Hepatocyte (in vitro differentiated cells): ENCODE measurements at places on chromosomes 5 and 9. TPM values are rescaled to one million over a fixed set of nuclear protein-coding genes. Genes with fewer than 3 reads are reported as not detected.

DNA sequence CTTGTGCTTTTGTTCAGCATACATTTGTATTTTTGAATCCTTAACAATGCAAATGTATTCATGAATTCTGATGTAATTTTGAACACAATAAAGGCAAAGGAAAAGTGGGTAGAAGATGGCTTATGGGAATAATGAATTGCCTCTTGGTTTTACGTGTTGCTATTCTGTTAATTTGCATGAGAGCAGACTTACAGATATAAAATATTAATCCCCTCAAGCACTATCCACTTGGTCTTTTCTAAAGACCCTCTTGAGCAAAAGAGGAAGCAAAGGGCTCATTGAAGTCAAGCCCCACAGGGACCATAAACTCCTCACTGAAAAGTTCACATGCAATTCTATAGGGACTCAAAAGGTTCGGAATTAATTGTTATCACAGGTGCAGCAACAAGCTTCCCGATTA lies 51.9 kb downstream of the OSTF1 start:
- no peaks in the 10 kb centered on the region for H3K4me1 ChIP-seq
- no peaks in the 10 kb centered on the region for H3K27me3 ChIP-seq
- no peaks in the 10 kb centered on the region for H3K36me3 ChIP-seq
- no peak for DNase-seq
- H3K4me3 ChIP-seq: no peak overlapping the region

DNA sequence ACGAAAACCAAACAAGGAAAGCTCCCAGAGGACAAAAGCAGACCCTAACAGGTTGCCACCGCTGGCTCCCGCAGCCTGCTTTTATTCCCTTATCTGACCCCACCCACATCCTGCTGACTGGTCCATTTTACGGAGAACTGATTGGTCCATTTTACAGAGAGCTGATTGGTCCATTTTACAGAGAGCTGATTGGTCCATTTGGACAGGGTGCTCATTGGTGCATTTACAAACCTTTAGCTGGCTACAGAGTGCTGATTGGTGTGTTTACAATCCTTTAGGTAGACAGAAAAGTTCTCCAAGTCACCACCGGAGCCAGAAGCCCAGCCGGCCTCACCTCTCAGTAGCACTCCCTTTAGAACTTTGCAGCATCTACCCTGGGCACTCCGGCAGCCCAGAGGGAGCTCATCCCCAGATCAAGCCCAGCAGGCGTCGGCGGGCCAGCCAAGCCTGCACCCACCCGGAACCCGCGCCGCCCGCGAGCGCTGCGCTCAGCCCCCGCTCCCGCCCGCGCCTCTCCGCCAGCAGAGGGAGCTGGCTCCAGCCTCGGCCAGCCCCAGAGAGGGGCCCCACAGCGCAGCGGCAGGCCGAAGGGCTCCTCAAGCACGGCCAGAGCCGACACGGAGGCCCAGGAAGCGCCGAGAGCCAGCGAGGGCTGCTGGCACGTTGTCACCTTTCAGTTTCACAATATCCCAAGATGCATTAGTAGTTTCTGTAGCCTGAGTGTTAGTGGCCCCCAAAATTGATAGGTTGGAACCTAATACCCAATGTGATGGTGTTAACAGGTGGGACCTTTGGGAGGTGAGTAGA lies 35.3 kb upstream of the CLPTM1L start:
- DNase-seq: peak; percentile 83
- H3K4me3 ChIP-seq: no peak overlapping the region
- no peaks in the 10 kb centered on the region for H3K27me3 ChIP-seq
- peak overlapping the region; percentile 28 for H3K27ac ChIP-seq

GRCh38 chr9:31119890-31120454 lies 1264.5 kb upstream of the ACO1 start:
- no peaks in the 10 kb centered on the region for H3K27me3 ChIP-seq
- H3K36me3 ChIP-seq: no peaks in the 10 kb centered on the region
- H3K27ac ChIP-seq: no peak overlapping the region
- H3K4me1 ChIP-seq: no peaks in the 10 kb centered on the region
- peak; percentile 44 for DNase-seq

DNA sequence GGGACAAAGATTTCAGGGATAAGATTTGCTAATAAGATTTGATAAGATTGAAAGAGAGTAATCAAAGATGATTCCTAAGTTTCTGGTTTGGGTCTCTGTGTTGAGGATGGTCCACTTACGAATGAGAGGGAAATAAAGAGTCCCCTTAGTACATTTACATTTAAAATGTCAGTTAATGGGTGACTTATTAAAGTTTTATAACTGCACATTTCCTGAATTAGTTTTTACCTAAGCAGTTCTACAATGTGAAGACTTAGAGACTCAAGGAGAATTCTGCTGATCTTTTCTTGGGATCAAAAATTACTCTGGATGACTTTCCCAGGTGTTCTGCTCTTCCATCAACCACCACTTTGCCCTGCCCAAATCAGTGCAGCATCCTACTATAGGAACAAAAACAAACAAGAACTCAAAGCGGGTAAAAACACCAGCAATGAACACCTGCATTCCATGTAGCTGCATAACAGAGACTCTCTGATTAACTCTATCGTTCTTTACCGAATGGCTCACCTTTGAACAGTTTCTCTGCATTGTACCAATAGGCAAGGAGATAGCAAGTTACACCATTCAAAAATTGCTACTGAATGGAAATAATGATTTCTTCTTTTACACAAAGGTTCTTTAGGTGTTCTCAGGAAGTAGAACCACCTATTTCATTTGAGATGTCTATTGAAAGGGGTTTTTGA lies 65.3 kb downstream of the PRLR start:
- peak overlapping the region; percentile 9 for H3K27ac ChIP-seq
- no peaks in the 10 kb centered on the region for H3K36me3 ChIP-seq
- no peaks in the 10 kb centered on the region for H3K27me3 ChIP-seq

- H3K4me3 ChIP-seq: no peak overlapping the region
- no peak overlapping the region for H3K27ac ChIP-seq
- H3K36me3 ChIP-seq: peaks cover 3% of the 10 kb centered on the region
- H3K4me1 ChIP-seq: peaks cover 7% of the 10 kb centered on the region
- DNase-seq: no peak
Measured at GRCh38 chr5:53782620-53783019, 222.2 kb downstream of the NDUFS4 start.

DNA sequence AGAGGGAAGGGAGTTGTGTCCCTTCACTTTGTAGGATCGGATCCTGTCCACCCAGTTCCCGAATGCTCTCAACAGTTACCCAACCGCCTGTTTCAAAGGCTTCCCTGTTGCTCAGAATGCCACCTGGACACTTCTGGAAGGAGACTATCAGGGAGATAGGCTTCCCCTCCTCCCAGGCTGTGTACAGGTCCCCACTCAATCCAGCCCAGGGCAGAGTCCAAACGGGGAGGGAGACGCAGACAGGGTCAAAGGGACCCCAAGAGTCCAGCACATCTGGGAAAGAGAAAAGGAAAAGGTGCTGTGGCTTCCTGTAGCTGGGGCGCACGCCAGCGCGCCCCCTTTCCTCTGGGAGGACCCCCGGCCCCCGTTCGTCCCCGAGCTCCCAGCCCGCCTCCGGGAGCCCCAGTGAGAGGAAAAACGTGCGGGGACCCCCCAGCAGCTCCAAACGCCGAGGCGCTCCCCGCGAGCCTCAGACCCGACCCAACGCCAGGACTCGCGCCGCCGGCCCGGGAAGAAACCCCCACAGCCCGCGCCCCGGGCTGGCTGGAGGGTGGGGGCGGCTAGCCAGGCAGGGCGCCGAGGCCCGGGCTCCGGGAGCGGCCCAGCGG lies 640 bp downstream of the SURF4 start:
- H3K4me1 ChIP-seq: peaks cover 26% of the 10 kb centered on the region
- H3K27ac ChIP-seq: peak overlapping the region; percentile 99
- peak overlapping the region; percentile 82 for H3K4me3 ChIP-seq
- no peaks in the 10 kb centered on the region for H3K27me3 ChIP-seq
- H3K36me3 ChIP-seq: no peaks in the 10 kb centered on the region

DNA sequence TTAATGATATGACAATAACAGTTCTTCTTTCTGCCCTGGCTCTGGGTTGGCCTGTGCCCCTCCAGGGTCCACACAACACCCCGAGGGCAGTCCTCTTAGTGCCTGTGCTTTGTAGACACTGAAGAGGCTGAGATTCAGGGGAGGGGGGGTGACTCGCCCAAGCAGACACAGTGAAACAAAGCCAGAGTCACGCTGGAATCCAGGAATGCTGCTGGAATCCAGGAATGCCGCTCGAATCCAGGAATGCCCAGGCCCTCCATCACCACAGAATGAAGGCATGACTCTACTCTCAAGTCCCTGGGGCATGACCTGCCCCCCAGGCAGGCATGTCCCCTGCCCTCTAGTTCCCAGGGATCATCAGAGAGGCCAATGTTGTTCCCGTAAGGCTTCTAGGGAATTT lies 73.1 kb downstream of the LRSAM1 start:
- no peak overlapping the region for H3K27ac ChIP-seq
- DNase-seq: no peak
- no peak overlapping the region for H3K4me3 ChIP-seq
- H3K36me3 ChIP-seq: peaks cover 6% of the 10 kb centered on the region

GRCh38 chr5:139863361-139863760 lies 67.8 kb downstream of the PSD2 start:
- no peak overlapping the region for H3K27ac ChIP-seq
- H3K36me3 ChIP-seq: no peaks in the 10 kb centered on the region
- no peak overlapping the region for H3K4me3 ChIP-seq
- no peaks in the 10 kb centered on the region for H3K4me1 ChIP-seq
- H3K27me3 ChIP-seq: no peaks in the 10 kb centered on the region

DNA sequence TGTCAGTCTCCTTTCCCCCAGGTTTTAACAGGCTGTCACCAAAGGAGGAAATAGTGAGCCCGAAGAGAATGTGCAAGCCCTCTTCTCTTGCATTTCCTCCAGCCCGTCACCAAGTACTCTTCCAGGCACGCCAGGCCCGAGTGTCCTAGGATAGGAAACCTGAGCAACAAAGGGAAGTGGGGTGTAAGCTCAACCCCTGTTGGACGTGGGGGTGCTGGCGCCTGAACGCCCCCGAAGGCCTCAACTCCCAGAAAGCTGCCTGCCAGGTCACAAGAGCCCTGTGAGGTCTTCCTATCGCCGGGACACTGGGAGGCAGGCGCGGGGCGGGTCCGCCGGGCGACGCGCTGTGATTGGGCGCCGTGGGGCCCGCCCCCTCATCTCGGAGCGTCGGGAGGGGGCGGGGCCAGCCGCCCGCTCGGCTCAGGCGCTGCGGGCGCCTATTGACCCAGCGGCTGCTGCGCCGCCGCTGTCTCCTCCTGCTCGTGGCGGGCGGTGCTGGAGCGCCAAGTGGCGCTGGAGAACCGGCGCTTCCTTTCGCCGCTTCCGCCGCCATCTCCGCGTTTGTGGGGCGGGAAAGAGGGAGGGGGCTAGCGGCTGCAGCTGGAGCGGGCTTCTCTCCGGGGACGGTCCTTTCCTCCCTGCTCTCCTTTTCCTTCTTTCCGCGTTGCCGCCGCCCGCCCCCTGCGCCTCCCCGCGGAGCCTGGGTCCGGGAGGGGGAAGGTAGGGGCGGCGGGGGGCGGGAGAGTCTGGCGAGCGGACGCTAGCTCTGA lies 572 bp upstream of the MAN2A1 start:
- H3K36me3 ChIP-seq: no peaks in the 10 kb centered on the region
- H3K4me1 ChIP-seq: peaks cover 19% of the 10 kb centered on the region
- DNase-seq: peak; percentile 98
- peak overlapping the region; percentile 68 for H3K4me3 ChIP-seq

DNA sequence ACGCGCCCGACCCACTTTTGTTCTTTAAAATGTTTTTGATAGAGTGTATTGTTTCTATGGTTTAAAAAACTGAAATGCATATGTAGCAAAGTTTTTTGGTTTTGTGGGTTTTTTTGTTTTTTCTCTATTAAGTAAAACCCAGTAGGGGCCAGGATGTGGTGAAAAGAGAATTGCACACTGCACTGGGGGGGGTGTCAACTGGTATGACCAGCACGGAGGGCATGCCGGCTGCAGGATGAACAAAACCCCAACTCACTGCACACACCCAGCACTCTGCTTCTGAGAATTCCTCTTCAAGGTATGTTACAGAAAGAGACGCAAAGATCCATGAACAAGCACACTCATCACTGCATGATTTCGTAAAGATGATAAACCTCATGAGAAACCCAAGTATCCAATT lies 75.0 kb downstream of the STK10 start:
- no peaks in the 10 kb centered on the region for H3K36me3 ChIP-seq
- H3K27me3 ChIP-seq: no peaks in the 10 kb centered on the region
- no peak for DNase-seq

DNA sequence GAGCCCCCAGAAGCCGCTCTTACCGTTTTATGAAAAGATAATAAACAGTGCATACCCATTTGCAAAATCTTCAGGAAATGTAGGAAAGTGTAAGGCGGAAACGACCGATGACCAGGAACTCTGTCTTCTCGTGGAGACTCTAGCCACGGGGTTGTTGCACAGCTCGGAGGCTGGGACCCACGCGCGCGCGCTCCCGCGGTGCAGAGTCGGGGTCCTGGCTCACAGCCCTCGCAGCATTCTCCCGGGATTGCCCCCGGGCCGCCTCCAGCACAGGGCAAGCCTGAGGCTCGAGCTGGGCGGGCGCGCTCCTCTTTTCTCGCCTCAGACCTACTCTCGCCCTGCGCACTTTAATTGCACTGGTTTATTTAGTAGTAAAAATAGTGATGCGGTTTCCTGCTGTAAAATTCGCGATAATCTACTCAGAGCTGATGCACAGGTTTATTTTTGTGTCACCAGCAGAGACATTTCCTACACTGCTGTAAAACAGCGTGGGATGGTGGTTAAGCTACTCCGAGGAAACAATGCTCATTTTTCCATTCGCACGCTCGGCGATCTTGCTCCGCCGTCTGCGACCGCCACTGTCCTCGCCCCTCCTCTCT lies 15.5 kb downstream of the TRIM7 start:
- no peaks in the 10 kb centered on the region for H3K27me3 ChIP-seq
- H3K27ac ChIP-seq: no peak overlapping the region

Gene ANKRD18A
- 0.36 and 0.59 TPM in 2 replicates for polyA plus RNA-seq

Gene CCDC183
- polyA plus RNA-seq: 32.1 and 56.4 TPM in 2 replicates

Gene ELAVL2
- 1.4 TPM in 1 of 2 replicates, not detected in the other for polyA plus RNA-seq

DNA sequence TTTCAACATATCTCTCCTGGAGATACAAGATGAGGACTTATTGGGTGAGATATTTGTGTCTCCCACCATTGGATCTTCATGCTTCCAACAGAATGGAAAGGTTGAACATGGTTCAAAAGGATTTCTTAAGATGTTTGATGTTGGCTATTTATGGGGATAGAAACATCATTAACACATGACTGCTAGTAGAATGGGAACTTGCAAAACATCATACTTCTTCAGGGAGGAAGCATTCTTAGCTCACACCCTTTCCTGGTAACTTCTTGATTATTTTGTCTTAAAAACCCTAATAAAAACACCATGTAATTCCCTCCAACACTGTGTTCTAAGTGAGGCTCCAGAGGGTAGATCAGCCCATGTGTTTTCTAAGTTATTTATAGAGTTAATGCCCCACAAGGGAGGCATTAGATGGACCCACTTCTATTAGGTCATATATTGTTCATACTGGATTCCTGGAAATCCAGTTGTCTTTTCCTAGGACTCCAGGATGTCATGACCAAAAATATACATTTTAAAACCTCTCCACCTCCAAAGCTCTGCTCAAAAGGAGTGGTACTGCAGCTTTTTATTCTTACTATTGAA lies 95.8 kb downstream of the FOXD1 start:
- no peak overlapping the region for H3K27ac ChIP-seq
- peaks cover 13% of the 10 kb centered on the region for H3K27me3 ChIP-seq
- no peak overlapping the region for H3K4me3 ChIP-seq
